Urinary bladder (tissue), 4 donors: ENCODE measurements at places on chromosomes 1 and 21.

- DNase-seq, result no peak
Measured at GRCh38 chr1:185015631-185016030, 29.7 kb upstream of the RNF2 start.

GRCh38 chr1:36457691-36458090, 6.5 kb downstream of the MRPS15 start:
- DNase-seq, result no peak

DNA sequence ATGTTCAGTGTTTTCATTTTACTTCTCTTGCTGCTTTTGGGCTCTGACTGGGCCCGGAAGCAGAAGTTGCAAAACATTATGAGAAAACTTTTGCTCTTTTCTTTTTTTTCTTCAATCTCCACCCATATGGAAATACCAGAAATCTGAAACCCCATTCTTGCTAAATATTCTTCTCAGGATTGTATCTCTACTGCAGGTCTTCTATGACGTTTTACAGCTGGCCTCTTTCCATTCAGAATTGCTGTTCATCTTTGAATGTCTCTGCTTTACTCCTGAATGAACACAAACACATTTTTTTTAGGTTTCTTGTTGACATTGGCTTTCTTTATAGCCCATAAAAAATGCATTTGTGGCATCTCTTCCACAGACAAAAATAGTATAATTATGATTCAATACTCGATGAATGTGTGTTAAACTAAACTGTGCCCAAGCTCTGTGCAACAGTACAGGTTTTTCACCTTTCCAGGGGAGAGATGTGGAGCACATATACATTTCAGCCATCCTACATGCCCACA, 18.8 kb downstream of the PTPRC start:
- DNase-seq, result peak; percentile 61

GRCh38 chr1:218703836-218704235, 358.7 kb downstream of the TGFB2 start:
- DNase-seq, result no peak

DNA sequence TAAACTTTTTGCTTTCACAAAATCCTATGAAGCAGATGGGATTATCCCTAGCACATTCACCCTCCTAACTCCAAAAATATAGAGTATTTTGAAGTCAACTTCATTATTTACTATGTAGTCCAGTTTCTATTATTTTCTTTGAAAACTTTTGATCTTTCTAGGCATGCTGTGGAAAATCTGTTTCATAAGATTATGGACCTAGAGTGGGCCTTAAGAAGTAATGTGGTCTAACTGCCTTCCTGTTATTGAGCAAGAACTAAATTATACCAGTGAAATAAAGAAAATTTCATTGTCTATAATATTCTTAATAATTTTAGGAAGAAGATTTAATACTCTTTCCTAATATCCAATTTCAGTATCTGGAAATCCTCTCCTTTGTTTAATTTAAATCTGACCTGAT, 58.1 kb downstream of the PRKACB start:
- no peak for DNase-seq

- no peak for DNase-seq
Measured at GRCh38 chr1:22831729-22832413, 121.2 kb downstream of the EPHB2 start.

- DNase-seq, result no peak
Measured at GRCh38 chr1:86365896-86366295, 30.2 kb downstream of the ODF2L start.

DNA sequence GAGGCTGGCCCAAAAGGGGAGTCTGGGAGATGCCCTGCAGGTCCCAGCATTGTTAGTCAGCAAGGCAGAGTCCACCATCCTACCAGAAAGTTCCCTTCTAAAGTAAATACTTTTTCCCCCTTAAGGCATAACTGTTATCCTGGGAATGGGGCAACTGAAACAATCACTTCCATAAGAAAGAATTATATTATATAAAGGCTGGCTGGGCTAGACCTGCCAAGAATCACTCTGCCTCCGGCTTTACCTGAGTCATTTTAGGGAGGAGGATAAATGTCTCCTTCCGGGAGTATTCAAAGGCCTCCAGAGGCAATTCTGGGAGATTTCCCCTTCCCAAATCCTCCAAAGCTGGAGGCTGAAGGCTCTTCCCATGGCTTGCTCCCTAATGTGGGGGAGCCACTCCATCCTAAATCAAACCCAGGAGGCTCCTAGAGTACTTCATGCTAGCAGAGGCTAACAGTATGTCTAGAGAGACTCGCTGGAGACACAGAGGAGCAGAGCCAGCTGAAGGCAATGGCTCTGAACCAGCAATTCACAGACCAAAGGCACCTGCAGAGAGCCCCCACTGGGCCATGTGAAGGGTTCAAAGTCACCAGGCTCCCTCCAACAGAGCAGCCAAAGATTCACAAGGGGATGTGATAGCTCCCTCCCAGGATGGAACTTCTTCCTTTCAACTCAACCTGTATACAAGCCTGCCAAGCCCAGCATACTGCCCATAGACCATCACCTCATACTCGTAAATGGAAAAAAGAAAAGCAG, 116.0 kb downstream of the ASTN1 start:
- DNase-seq, result no peak

DNA sequence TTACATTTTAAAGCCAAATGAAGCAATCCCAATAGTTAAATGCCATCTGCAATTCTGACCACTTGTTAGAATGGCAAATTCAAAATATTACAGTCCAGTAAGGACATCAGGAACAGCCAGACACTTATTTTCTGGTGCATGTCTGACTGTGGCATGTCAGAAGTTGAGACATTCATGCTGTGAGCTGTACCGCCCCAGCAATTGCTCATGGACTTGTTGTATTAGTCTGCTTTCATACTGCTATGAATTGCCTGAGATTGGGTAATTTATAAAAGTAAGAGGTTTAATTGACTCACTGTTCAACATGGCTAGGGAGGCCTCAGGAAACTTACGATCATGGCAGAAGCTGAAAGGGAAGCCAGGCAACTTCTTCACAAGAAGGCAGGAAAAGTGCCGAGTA, 19.1 kb downstream of the DDAH1 start:
- DNase-seq, result no peak

DNA sequence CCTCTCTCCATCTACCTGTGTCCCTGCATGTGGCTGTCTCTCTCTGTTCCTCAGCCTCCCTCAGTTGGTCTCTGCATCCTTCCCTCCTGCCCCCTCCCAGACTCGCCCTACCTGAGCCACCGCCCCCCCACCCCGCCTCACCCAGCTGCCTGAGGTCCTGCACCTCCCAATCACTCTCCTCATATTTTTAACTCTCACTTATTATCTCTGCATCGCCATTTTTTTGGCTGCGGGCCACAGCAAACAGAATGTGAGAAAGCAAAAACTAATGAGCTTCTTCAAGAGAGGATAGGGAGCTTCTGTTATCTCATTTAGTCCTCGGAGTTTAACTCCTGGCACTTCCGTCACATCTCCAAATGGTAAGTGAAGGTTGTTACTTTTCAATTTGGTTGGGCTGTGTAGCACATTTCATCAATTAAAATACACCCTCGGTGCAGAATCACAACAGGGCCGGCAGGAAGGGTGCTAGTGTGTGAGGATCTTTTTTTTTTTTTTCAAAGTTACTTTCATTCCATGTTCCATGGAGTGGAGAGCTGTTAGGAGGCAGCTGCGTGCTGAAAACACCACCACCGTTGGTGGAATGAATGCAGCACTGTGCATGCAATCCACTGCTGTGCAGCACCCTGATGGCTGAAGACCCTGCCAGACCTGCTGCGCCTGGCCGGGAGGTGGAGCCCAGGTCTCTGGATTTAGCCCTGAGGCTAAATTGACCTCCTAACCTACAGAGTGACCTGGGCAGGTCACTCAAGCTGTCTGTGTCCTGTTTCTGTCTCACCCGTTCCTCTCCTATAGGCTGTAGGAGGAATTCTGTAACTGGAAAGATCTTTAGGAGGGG, 157.2 kb upstream of the NFIA start:
- DNase-seq, result no peak

GRCh38 chr1:83998205-83998497, 781 bp downstream of the TTLL7 start:
- no peak for DNase-seq

GRCh38 chr1:184520336-184520735, 133.5 kb downstream of the C1orf21 start:
- DNase-seq, result no peak

- DNase-seq, result no peak
Measured at GRCh38 chr1:59315529-59316463, 18.9 kb downstream of the FGGY start.

DNA sequence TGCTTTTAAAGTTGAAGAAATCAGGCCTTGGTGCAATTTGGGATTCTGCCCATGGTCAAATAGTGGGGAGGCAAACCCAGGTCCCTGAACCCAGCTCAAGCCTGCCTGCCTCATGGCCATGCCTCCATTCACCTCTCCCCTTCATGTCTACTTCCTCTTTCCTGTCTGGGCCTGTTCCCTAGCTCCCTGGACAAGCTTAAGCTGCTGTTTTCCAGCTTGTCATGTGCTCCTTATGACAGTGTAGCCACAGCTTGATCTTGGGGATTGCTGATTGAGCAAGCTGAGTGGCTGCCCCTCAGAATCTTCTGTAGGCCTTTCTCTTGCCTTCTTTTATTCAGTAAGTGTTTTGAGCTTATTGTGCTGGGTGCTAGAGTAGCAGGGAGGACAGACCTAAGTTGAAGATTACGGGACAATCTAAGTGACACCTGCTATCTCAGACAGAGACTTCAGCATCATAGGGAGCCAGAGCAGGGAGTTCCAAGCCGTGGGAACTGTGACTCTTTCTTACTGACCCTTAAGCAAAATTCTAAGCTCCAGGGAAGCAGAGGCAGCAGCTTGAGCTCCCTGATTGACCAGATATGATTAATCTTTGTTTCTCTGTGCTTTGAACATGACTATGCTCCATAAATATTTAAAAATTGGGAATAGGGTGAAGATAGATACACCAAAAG, 520 bp upstream of the MR1 start:
- DNase-seq, result peak; percentile 59

- no peak for DNase-seq
Measured at GRCh38 chr1:75992312-75992711, 60.1 kb upstream of the ASB17 start.

DNA sequence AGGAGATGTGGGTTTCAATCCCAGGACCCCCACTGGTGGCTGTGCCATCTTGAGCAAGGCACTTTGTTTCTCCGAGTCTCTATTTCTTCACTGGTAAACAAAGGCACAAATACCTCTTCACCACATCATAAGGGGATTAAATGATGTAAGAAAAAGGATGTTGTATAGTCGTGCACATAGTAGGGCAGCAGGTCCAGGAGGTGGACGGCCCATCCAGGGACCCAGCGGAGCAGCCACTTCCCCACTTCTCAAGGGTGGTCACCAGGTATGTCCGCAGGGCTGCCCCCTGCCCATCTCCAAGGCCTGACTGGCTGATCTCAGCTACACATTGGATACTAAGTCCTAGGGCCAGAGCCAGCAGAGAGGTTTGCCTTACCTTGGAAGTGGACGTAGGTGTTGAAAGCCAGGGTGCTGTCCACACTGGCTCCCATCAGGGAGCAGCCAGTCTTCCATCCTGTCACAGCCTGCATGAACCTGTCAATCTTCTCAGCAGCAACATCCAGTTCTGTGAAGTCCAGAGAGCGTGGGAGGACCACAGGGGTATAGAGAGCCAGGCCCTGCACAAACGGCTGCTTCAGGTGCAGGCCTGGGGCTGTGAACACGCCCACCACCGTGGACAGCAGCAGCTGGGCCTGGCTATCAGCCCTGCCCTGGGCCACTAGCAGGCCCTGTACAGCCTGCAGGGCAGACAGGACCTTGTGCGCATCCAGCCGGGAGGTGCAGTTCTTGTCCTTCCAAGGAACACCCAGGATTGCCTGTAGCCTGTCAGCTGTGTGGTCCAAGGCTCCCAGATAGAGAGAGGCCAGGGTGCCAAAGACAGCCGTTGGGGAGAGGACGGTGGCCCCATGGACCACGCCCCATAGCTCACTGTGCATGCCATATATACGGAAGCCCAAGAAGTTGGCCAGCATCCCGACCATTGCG, 4.0 kb downstream of the AGT start:
- no peak for DNase-seq

GRCh38 chr1:152752225-152752624, 5.6 kb upstream of the KPRP start:
- DNase-seq, result no peak

GRCh38 chr1:110874324-110875215, 1.6 kb downstream of the CD53 start:
- DNase-seq, result no peak

GRCh38 chr1:19384113-19384512, 72.0 kb downstream of the SLC66A1 start:
- no peak for DNase-seq

DNA sequence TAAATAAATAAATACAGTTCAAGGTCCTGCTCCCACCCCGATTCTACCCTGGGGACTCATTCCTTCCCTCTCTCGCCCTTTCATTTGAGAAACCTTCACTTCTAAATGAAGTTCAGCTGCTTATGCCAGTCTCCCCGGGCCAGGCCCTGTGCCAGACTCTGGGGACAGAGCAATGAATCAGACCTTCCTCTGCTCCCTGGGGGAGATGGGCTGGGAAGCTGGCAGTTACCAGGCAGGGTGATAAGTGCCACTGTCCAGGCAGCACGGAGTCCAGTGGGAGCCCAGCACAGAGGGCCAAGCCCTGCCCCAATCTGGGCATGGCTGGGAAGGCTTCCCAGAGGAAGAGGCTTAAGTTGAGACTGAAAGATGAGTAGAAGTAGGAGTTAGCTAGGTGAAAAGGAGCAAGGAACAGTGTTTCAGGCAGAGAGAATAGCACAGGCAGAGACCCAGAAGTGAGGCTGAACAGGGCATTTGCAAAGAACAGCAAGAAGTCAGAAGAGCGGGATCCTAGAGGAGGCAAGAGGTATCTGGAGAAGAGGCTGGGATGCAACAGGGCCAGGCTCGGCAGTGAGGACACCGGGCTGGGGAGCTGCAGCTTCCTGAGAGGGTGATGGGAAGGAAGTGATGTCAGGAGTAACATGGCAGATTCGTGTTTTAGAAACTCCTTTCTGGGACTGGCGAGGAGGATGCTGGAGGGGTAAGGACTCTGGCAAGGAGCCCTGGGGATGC, 13.5 kb downstream of the KCNQ4 start:
- no peak for DNase-seq

GRCh38 chr21:19343711-19344110, 940.1 kb upstream of the TMPRSS15 start:
- DNase-seq, result no peak

GRCh38 chr1:93313026-93313425, 32.7 kb upstream of the DR1 start:
- DNase-seq, result no peak

- no peak for DNase-seq
Measured at GRCh38 chr1:175132436-175132835, 60.1 kb downstream of the KIAA0040 start.

- DNase-seq, result no peak
Measured at GRCh38 chr1:39115271-39116110, 89.0 kb upstream of the MACF1 start.

DNA sequence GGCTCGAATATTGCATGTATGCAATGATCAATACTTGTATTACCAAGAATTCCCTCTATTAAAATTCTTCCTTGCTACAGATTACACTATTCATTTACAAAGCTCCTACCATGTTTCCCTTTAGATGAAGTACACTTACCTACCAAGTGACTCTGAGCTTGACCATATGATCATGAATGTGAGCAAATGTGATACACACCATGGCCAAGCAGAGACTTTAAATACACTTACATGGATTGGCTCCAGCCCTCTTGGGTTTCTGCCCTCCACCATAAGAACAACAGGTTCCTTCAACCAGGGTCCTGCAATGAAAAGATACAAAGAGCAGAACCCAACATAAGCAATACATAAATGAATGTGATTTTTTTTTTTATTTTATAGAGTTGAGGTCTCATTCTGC, 30.0 kb downstream of the LRRC52 start:
- DNase-seq, result no peak

- no peak for DNase-seq
Measured at GRCh38 chr1:114976891-114977290, 52.7 kb upstream of the TSHB start.
